ENCODE measurements at places on chromosomes 16 and 17.

DNA sequence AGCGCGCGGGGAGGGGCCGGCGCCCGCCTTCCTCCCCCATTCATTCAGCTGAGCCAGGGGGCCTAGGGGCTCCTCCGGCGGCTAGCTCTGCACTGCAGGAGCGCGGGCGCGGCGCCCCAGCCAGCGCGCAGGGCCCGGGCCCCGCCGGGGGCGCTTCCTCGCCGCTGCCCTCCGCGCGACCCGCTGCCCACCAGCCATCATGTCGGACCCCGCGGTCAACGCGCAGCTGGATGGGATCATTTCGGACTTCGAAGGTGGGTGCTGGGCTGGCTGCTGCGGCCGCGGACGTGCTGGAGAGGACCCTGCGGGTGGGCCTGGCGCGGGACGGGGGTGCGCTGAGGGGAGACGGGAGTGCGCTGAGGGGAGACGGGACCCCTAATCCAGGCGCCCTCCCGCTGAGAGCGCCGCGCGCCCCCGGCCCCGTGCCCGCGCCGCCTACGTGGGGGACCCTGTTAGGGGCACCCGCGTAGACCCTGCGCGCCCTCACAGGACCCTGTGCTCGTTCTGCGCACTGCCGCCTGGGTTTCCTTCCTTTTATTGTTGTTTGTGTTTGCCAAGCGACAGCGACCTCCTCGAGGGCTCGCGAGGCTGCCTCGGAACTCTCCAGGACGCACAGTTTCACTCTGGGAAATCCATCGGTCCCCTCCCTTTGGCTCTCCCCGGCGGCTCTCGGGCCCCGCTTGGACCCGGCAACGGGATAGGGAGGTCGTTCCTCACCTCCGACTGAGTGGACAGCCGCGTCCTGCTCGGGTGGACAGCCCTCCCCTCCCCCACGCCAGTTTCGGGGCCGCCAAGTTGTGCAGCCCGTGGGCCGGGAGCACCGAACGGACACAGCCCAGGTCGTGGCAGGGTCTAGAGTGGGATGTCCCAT lies 232.8 kb downstream of the SEC14L1 start:
- no peak for DNase-seq

- DNase-seq = peak; percentile 56
Observed at GRCh38 chr16:728131-728889, 1.4 kb downstream of the HAGHL start.

DNA sequence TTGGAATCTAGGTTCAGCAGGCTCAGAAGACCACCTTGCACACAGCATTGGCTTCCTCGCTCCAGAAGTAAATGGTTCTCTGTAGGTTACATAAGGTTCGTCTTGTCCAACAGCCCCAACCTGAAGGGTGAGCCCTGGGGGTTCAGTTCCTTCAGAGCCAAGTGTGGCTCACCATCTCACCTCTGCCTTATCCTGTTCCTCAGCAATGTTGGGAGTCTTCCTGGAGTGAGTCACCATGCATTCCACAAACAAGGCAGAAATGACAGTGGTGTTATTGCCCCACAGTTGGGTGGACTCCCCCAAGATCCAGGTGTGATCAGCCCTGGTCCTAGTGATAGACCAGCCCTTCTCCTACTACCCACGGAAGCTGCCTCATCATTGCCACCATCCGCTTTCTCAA lies 26.8 kb upstream of the SMPD3 start:
- DNase-seq = no peak

DNA sequence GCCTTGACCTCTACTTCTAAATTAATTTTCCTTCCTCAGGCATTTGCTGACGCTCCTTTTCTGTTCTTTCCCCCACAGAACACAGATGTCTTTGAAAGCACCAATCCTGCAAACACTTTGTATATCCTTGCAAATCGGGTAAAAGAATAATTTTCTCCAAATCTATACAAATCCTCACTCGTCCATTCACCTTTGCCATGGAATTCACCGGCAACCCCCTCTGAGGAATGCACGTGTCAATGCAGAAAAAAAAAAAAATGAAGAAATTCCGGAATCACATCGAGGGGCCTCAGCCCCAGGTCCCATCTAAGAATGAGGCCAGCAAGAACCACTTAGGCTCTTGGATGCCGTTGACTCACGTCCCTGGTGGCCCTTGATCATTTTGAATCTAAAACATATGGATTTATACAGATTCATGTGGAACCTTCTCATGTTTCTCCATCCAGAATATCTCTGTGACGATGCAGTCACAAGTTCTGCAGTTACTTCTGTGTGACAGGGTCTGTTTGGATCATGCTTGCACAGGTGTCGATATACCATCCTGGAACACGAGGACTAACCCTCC lies 136.9 kb downstream of the RBFOX3 start:
- no peak for DNase-seq

GRCh38 chr16:8931859-8932258 lies 31.8 kb downstream of the USP7 start:
- peak; percentile 29 for DNase-seq

DNA sequence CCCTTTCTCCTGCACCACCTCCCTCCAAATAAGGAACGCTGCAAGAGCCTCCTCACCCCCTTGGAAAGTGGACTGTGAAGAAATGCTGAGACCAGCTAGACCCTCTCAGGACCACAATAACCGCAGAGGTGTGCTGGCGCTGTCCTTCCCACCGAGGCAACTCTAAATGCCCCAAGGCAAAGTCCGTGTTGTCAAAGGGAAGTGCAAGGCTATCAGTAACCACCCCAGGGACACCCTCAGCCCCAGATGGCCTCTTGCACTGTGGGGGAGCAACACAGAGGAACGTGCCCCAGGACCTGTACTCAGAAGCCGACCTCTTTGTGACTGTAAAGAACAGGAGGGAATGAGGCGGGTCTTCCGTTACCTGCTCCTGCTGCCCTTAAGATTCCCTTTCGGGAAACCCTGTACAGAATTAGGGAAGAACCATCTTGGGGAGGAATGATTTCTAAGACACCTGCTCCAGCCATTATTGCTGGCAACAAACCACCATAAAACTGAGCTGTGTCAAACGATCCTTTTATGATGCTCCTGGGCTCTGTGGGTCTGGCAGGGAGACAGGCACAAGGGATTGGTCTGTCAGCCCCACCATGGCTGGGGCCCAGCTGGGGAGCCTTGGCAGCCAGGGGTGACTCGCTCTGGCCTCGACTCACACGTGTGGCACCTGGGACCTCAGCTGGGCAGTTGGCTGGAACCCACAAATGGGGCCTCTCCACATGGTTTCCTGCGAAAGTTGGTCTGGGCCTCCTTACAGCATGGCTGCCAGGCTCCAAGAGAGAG lies 14.6 kb upstream of the MED9 start:
- no peak for DNase-seq

- peak; percentile 39 for DNase-seq
Observed at GRCh38 chr16:17921357-17921978, 415.1 kb downstream of the NPIPA8 start.

- no peak for DNase-seq
Observed at GRCh38 chr17:77321649-77322513, 181.1 kb downstream of the SEC14L1 start.

- no peak for DNase-seq
Observed at GRCh38 chr17:34024386-34024785, 230.7 kb upstream of the CCL2 start.

DNA sequence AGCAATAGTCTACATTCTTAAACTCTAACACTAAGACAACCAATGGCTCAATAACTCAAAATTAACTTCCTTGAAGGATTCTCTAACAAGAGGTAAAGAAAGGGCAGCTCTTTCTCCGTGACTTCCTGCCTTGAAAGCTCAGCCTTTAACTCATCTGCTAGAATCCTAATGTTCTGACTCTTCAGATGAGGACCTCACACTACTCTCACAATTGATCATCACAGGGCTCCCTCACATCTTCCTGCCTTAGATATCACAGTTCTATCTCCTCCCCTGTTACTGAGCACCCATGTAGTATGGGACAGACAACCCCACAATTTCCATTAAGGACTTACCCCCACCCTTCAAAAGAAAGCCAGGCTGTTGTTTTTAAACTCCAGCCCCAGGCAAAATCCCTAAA lies 33.5 kb downstream of the SMURF2 start:
- no peak for DNase-seq

- no peak for DNase-seq
Observed at GRCh38 chr17:74512036-74512435, 19.2 kb downstream of the CD300LB start.

DNA sequence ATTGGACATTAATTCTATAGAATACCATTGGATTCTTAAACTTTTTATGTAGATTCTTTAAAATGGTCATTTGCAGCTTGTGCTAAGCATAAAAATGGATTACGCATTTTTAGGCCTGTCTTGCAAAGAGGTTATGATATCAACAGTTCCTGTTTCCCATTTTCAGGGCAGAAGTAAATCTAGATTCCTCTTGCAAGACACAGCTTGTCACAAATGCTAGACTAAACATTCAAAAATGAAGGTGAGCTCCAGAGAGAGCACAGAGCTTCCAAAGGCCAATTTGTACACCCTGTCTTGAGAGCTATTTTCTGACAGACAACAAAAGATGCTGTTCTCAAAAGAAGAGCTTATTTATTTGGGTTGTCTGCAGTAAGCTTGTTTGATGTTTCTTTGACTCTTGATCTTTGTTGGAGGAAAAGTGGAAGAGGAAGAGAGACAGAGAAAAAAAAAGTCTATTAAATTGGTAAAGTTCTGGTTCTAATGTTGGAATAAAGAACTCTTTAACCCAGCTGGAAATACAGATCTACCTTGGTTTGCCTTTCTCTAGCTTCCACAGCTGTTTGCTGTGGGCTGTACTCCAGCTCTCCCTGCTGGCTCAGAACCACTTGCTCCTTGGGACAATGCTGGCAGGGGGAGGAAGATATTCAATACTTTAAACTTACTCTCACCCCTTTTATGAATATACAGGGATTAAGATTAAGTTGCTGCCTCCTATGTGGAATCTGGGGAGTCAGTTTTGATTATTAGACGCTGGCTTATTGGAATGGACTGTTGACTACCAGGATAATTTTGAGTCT lies 651.8 kb downstream of the CDH11 start:
- no peak for DNase-seq

GRCh38 chr17:77872199-77872598 lies 86.3 kb upstream of the TNRC6C start:
- no peak for DNase-seq

DNA sequence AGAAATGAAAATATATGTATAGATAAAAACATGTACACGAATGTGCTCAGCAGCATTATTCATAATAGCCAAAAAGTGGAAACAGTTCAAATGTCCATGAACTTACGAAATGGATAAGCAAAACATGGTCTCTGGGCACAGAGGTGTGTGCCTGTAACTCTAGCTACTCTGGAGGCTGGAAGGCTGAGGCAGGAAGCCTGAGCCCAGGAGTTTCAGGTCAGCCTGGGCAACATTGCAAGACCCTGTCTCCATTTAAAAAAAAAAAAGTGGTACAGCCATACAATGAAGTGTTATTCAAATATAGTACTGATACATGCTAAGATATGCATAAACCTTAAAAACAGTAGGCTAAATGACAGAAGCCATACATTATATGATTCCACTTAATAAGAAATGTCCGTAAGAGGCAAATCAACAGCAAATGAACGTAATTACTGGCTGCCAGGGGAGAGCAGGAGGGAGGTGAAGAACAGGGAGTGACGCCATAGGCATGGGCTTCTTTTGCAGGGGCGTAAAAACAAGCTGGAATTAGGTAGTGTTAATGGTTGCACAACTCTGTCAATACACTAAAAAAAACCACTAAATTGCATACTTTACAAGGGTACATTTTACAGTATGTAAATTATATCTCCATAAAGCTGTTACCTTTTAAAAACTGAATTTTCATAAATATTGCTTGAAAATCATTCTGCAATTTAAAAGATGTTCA lies 87.2 kb upstream of the PLEKHM1 start:
- DNase-seq = no peak

GRCh38 chr16:30417529-30418349 lies 10.3 kb downstream of the ZNF771 start:
- DNase-seq = peak; percentile 82

- DNase-seq = no peak
Observed at GRCh38 chr16:9670033-9670432, 512.2 kb downstream of the GRIN2A start.

GRCh38 chr17:57457188-57457587 lies 200.9 kb downstream of the MSI2 start:
- no peak for DNase-seq

DNA sequence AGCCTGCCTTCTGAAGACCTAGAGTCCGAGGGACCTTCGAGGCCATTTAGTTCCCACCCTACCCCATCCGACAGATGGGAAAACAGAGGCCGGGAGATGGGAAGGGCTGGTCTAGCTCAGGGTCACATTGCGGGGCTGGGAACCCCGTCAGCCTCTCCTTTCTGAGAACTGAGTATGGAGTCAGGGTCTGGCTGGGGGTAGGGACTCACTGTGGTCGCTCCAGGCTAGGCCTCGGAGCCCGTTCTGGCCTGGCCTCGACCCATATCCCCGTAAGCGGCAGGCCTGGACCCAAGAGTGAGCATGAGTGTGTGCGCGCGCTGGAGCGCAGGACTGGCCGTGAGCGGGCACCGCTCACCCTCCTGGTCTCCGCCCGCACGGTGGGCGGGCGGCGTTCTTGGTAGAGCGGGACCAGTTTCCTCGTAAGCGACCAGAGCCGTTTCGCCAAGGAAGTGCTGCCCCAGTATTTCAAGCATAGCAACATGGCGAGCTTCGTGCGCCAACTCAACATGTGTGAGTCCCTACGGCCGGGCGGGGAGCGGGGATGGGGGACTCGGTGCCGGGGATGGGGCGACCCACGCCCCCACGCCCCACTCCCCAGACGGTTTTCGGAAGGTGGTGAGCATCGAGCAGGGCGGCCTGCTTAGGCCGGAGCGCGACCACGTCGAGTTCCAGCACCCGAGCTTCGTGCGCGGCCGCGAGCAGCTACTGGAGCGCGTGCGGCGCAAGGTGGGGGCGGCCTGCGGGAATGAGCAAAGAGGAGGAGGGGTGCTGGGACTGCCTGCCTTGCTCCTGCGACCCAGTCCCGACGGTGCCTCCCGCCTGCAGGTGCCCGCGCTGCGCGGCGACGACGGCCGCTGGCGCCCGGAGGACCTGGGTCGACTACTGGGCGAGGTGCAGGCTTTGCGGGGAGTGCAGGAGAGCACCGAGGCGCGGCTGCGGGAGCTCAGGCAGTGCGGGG lies 855 bp downstream of the HSF4 start:
- no peak for DNase-seq

DNA sequence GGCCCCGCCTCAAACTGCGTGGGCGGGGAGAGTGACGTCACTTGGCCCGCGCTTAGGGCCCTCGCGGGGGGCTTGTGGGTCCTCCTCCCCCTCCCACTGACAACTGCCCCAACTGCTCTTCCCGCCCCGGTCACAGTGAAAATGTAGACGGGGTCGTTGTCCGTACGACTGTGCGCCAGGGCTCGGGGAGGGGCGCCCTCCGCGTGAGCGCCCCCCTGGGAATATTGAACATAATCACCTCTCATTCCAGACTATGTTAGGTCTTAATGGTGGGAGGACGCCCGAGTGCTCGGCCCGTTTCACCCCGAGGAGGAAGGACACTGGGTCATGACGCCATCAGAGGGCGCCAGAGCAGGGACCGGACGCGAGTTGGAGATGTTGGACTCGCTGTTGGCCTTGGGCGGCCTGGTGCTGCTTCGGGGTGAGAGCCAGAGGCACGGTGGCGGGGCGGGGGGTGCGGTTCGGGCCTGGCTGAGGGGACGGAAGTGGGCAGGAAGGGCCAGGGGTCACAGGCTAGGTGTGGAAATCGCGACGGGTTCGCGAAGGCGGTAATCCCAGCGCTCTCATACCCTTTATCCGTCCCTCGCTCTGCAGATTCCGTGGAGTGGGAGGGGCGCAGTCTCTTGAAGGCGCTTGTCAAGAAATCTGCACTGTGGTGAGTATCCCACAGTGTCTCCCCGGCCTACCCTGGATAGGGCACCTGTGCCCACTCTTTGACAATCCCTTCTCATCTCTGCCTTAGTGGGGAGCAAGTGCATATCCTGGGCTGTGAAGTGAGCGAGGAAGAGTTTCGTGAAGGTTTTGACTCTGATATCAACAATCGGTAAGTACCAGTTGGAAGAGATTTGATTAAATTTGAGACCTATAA lies at the start of gene ELP5:
Gene ELP5 (plus strand): TSS at position 40 of the 868 bp plus-strand sequence. CDS start 336 bp downstream, at position 376.
- peak; percentile 81 for DNase-seq

GRCh38 chr17:31579265-31579664 lies 187.8 kb downstream of the RAB11FIP4 start:
- DNase-seq = no peak
